MCF 10A (cell line): ENCODE measurements at places on chromosomes 4 and X. TPM values are rescaled to one million over a fixed set of nuclear protein-coding genes. Genes with fewer than 3 reads are reported as not detected.

Gene CACNA1F
- total RNA-seq = not detected in 2 replicates

Gene TMEM154
- total RNA-seq = 37.9 and 41.5 TPM in 2 replicates

Gene EVC
- 29.0 and 29.3 TPM in 2 replicates for total RNA-seq

Gene SSX2B
- total RNA-seq = not detected in 2 replicates

Gene AWAT2
- 0.14 TPM in 1 of 2 replicates, not detected in the other for total RNA-seq

DNA sequence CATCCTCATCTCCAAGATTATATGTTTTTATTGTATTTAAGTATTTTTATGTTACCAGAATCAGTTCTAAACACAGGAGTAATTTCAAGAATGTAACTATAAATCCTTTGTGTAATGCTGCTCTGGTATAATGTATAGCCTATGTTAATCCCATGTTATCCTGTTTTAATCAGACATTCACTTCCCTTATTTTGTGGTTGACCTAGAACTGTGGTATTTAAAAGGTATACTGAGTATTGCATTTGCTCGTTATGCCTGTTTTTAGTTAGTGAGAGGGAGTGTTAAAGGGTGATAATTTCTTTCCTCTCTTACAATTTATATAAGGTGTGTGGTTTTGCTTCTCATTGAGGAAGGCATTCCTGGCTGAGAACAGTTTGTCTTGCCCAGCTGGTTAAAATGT, 26.2 kb downstream of the MTM1 start:
- peaks cover 4% of the 10 kb centered on the region for H3K4me1 ChIP-seq
- H3K27me3 ChIP-seq = no peaks in the 10 kb centered on the region
- no peak overlapping the region for H3K27ac ChIP-seq
- H3K4me3 ChIP-seq = no peak overlapping the region

DNA sequence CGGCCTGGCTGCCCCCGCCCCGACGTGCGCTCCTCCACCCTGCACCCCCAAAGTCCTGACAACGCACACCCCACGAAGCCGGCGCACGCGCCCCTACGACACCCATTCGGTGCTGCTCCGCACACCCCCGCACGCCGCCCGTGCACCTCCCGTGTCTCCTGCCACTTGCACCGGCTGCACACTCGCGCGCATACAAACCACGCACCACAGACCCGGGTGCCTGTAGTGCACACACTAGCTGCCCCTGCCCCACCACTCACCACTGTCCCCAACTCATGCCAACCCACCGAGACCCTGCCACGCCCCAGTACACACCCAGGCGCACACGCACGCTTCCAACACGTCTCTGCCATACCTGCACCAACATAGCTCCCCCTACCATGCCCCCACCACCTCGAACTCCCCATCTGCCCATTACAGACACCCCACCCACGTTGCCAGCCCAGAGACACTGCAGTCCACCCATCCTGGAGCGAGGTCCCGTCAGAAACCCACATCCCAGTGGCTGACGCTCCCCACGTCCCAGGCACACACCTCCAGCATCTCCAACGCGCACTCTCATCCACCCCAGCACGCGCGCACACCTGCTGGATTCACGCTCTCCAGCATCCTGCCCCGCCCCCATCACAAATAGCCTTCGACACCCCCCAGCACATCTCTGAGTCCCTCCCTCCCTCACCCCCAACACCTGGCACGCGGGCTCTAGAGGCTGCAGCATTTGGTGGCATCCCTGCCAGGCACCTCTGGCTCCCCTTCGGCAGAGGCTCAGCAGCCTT, 4.2 kb upstream of the DUSP9 start:
- no peaks in the 10 kb centered on the region for H3K36me3 ChIP-seq
- peak overlapping the region; percentile 48 for H3K4me3 ChIP-seq
- no peak for DNase-seq
- H3K4me1 ChIP-seq = peaks cover 6% of the 10 kb centered on the region
- H3K27me3 ChIP-seq = peaks cover 11% of the 10 kb centered on the region

DNA sequence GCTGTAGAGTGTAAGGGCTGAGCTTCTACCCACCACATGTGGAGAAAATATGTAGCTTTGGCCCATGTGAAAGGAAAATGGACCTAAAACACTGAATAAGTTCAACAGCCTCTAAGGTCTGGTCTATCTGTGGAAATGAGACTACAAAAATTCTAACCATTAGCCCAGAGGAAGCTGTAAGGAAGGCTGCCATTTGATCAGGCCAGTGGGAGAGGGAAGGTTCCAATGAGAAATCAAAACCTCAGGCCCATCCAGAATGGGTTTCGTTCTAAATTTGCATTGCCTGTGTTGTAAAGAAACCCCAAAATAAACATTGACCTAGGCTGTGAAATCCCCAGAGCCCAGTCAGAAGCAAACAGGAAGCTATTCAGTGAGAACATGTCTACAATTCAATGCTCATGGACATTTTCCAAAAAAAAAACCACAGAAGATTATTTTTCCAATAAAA, 320.4 kb upstream of the SLC7A11 start:
- no peaks in the 10 kb centered on the region for H3K36me3 ChIP-seq
- H3K4me3 ChIP-seq = no peak overlapping the region
- no peaks in the 10 kb centered on the region for H3K4me1 ChIP-seq

DNA sequence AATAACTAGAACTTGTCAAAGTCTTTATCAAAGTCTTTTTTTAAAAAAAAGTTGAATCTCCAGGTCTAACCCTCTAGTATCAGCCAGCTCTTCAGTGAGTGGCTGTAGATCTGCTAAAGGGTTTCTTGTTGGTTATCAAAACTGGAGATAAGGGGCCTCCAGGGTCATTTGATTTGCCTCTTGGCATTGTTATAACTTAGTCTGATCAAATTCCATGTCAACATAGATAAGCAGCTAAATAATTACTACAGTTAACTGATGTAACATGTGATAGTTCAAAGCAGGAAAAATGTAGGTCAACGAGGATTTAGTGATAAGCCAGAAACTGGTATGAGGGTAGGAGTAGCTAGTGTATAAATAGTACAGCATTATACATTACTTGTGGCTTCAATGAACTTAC, 465.1 kb downstream of the PDHA2 start:
- no peaks in the 10 kb centered on the region for H3K4me1 ChIP-seq
- H3K4me3 ChIP-seq = no peak overlapping the region
- H3K27me3 ChIP-seq = no peaks in the 10 kb centered on the region
- no peaks in the 10 kb centered on the region for H3K36me3 ChIP-seq
- H3K27ac ChIP-seq = no peak overlapping the region

GRCh38 chr4:159871141-159871540, 768.3 kb downstream of the RAPGEF2 start:
- no peaks in the 10 kb centered on the region for H3K36me3 ChIP-seq
- no peaks in the 10 kb centered on the region for H3K27me3 ChIP-seq
- DNase-seq = no peak
- H3K4me1 ChIP-seq = no peaks in the 10 kb centered on the region

GRCh38 chr4:174763454-174764104, 65.5 kb downstream of the GLRA3 start:
- H3K27me3 ChIP-seq = no peaks in the 10 kb centered on the region
- no peaks in the 10 kb centered on the region for H3K36me3 ChIP-seq
- H3K27ac ChIP-seq = no peak overlapping the region
- H3K4me1 ChIP-seq = no peaks in the 10 kb centered on the region
- DNase-seq = no peak

DNA sequence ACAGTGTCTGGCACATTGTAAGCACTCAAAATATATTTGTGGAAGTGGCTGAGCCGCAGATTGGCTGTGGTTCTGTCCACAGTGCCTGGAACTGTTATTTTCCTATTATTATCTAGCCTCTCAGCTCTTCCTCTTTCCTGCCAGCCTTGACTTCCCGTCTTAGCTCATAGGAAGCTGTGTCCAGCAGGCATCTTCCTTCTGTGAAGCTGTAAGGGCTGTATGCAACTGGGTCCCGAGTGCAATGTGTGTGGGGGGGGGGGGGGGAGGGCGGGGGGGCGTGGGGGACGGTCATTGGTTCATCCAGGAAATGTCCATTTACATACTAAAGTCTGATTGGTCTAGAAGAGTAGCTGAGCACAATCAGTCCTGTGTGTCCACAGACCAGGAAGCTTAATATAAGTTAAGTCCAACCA, 210.7 kb downstream of the PDGFRA start:
- H3K4me3 ChIP-seq = no peak overlapping the region
- no peaks in the 10 kb centered on the region for H3K4me1 ChIP-seq
- no peak overlapping the region for H3K27ac ChIP-seq
- H3K27me3 ChIP-seq = peaks cover 10% of the 10 kb centered on the region
- H3K36me3 ChIP-seq = no peaks in the 10 kb centered on the region

GRCh38 chr4:108352664-108353308, 184.1 kb upstream of the LEF1 start:
- H3K27ac ChIP-seq = no peak overlapping the region
- H3K4me3 ChIP-seq = no peak overlapping the region
- no peak for DNase-seq
- no peaks in the 10 kb centered on the region for H3K4me1 ChIP-seq
